ENCODE measurements at places on chromosomes 7 and 10.

- no peak overlapping the region for H3K4me3 ChIP-seq
- DNase-seq: no peak
- H3K27ac ChIP-seq: no peak overlapping the region
- peaks cover 9% of the 10 kb centered on the region for H3K4me1 ChIP-seq
- peaks cover 38% of the 10 kb centered on the region for H3K27me3 ChIP-seq
Observed at GRCh38 chr7:97025130-97025499, 484 bp upstream of the DLX5 start.

GRCh38 chr7:155454183-155455112 is 3.5 kb upstream of the EN2 start:
- H3K27ac ChIP-seq: no peak overlapping the region
- H3K36me3 ChIP-seq: no peaks in the 10 kb centered on the region
- H3K4me1 ChIP-seq: peaks cover 18% of the 10 kb centered on the region
- peaks cover 19% of the 10 kb centered on the region for H3K27me3 ChIP-seq

- no peaks in the 10 kb centered on the region for H3K27me3 ChIP-seq
- no peak for DNase-seq
Observed at GRCh38 chr10:79206300-79207095, 137.7 kb downstream of the ZMIZ1 start.

DNA sequence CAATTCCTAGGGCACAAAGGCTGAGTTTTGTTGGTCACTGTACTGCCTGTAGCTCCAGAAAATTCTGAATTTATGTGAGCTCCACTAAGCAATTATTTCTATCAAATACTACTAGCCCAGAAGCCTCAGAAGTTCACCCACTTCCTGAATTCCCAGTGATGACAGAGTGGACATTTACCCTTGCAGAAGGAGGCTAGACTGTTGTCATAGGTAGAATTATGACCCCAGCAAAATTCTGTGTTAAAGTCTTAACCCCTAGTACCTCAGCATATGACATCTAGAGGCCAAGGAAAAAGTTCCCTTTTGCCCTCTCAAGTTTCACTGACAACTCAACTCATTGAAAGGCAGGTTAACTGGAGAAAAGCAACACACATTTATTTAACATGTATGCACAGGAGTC is 78.7 kb upstream of the KMT2E start:
- H3K4me1 ChIP-seq: no peaks in the 10 kb centered on the region
- no peak for DNase-seq
- H3K27ac ChIP-seq: no peak overlapping the region

GRCh38 chr7:123502201-123502600 is 32.2 kb downstream of the IQUB start:
- no peaks in the 10 kb centered on the region for H3K36me3 ChIP-seq
- H3K4me1 ChIP-seq: no peaks in the 10 kb centered on the region
- H3K27ac ChIP-seq: no peak overlapping the region
- H3K27me3 ChIP-seq: peaks cover 4% of the 10 kb centered on the region

Data from CD4-positive, CD25-positive, alpha-beta regulatory T cell (primary cell).